ENCODE measurements at places on chromosomes 2 and 18.

DNA sequence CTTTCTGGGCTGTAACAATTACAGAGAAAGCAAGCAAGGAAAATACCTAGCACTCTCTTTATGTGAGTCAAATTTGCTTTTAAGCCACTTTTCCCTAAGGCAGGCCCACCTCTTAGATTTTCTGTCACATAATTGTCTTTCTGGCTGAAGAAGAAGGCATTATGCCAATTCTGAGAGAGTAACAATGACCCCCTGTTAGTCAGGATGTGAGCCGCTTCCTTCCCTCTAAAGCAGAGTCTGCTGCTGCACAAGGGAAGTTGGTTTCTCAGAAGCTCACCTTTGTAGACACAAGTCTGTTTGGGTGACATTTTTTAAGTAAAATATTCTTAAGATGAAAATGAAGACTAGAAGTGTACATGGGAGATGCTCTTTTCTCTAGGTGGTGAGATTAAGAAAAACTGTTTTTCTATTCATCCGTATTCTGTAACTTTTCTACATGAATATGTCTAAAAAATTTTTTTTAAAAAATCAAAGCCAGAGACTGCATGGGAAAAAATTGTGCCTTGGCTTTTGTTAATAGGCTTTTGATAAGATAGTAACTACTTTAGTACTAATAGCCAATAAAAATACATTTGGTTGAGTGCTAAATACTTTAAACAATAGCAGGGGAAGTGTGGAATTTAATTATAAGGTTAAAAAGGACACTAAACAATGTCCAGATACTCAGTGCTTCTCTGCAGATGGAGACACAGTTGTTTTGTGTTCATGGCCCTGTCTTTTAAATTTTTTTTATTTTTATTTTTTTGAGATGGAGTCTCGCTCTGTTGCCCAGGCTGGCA lies 33.4 kb upstream of the VPS54 start:
- no peak for DNase-seq

GRCh38 chr18:6751222-6751621 lies 21.7 kb downstream of the ARHGAP28 start:
- DNase-seq = no peak

- DNase-seq = no peak
Measured at GRCh38 chr2:168145011-168145410, 102.4 kb downstream of the STK39 start.

- DNase-seq = no peak
Measured at GRCh38 chr2:139704606-139705005, 924.4 kb upstream of the NXPH2 start.

GRCh38 chr2:11011359-11011758 lies 99.6 kb downstream of the KCNF1 start:
- DNase-seq = no peak

GRCh38 chr2:234874347-234875046 lies 77.3 kb upstream of the SH3BP4 start:
- DNase-seq = no peak

- no peak for DNase-seq
Measured at GRCh38 chr2:20674974-20675679, 8.2 kb downstream of the GDF7 start.

DNA sequence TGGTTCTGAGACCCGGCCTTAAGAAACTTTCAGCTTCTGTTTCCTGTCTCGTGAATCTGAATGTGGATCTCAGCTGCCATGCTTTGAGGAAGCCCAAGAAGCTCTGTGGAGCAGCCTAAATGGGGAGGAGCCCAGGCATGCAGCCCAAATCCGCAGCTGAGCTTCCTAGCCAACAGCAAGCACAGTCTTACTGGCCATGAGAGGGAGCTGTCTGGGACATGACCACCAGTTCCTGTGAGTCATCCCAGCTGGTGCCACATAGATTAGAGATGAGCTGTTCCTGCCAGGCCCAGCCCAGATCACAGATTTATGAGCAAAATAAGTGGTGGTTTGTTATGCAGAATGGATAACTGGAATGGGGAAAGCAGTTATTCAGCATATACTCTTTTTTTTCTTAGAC lies 224.4 kb upstream of the APCDD1 start:
- no peak for DNase-seq

DNA sequence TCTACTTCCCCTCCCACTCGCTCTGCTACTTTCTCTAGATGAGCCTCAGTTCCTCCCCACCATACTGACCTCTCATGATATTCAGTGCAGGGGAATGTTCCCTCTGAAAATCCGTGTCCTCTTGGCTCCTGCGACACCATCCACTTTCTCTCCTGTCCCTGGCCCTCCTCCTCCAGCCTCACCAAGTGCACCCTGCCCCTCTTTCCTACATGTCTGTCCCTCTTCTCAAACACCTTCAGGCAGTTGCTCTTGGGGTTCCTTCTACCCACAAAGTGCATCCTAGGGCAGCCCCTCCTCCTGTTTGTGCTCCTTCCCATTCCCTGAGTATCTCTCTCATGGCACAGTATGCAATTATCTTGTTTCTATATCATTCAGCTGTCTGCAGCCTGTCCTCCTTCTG lies 246.4 kb upstream of the RAB6C start:
- DNase-seq = no peak

DNA sequence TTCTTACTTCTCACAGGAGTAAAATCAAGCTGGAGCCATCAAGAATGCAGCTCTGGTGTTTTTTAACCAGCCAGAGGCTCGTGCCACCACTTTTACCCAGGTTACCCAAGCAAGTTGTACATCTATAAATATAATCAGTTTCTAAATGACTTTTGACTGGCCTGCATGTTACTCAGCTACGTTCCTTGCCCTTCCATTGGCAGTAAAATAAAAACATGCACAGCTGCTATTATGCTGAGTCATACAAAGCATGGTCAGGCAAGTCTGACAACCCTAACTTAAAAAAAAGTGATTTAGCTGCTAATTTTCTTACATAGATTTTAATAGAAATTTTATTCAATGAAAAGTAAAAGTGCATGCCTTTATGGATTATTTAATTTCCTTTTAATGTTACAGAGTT lies 111.7 kb upstream of the CSRNP3 start:
- no peak for DNase-seq

- no peak for DNase-seq
Measured at GRCh38 chr2:11698009-11698922, 28.3 kb upstream of the NTSR2 start.

GRCh38 chr2:215105607-215106354 lies 32.6 kb downstream of the ABCA12 start:
- no peak for DNase-seq

- DNase-seq = no peak
Measured at GRCh38 chr2:12556762-12557161, 160.0 kb upstream of the TRIB2 start.

DNA sequence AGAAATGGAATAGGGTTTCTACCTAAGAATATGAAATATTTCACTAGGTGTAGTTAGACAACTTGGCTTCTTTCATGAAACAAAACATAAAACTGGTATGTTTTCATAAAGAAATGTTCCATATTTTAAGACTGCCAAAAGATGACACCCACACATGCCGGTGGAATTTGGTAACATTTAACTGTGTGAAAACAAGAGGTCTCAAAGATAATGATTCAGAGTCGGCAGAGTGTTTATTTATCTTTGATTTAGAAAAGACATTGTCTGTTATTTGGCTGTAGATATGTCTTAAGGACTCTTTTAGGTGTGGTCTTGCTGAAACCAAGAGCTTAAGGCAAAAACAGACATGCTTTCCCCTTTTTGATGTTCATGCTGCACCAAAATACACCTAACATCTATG lies 63.5 kb upstream of the FN1 start:
- no peak for DNase-seq

DNA sequence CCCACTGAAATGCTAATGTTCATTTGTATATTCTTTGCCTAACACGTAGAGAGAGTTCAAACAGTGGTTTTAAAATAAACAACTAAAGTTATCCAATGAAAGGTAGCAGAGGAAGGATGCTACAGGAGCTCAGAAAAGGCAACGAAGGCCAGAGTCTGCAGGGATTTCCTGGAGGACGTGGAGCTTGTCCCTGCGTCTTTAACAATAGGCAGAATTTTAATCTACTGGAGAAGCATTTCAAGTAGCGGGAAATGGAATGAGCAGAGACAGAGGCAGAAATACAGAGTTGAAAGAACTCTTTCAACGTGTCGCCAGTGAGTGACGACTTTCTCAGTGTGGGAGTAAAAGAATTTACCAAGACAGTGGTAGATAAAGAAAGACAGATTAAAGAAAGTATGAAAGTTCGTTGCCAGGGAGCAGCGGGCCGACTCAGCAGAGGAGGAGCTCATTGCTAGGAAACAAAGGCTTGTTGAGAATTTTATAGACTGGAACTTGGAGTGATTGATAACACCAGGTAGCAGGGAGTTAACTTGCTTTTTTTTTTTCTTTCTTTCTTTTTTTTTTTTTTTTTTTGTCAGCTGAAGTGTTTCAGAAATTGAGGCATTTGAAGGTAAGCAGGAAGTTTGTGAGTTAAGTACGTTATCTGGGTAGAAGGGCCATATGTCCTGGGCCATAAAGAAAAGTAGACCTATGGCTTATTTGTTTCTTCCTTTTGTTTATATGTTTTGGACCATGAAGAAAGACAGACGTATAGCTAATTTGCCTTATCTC lies 625 bp upstream of the NBAS start:
- no peak for DNase-seq

GRCh38 chr18:48592540-48593171 lies 53.8 kb downstream of the CTIF start:
- DNase-seq = no peak

DNA sequence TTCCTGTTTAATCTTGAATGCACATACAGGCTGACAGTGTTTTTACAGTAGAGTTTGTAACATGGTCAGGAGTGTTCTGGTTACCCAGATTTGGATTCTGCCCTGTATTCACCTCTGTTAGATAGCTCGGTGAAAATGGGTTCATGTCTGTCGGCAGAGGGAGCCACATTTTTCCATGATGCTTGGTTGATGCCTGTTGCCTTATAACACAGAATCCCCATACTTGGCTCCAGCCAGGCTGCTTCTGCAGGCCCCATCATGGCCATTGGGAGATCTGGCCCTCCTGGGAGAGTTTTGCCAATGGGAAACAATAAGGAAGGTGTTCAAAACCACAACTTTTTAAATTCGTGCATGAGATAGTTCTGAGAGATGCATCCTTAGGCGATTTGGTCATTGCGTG lies 78.1 kb downstream of the WDSUB1 start:
- DNase-seq = no peak

- DNase-seq = no peak
Measured at GRCh38 chr2:15506229-15506819, 54.8 kb downstream of the NBAS start.

DNA sequence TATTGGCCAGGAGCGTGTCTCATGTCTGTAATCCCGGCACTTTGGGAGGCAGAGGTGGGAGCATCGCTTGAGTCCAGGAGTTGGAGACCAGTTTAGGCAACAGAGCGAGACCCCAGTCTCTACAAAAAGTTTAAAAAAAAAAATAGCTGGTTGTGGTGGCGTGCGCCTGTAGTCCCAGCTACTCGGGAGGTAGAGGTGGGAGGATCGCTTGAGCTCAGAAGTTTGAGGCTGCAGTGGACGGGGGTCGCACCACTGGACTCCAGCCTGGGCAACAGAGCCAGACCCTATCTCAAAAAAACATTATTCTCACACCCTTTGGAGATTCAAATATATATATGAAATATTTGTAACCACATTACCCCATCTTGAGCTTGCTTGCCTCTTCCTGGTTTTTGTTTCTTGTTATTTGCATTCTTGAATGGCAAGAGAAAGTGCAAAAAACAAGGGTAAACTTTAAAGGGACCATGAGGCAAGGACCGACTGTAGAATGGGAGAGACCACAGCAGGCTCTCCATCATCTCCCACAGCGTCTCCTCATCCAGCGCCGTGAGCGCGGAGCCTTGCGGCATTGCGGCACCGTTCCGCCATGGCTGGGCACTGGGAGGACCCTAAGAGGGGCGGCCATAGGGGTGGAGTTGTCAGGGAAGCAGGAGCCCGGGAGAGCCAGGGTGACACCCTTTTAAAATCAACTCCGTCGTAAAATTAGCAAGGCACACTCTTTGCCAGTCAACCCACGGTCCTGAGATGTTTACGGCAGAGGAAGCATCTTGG lies 1.4 kb downstream of the ELP2 start:
- no peak for DNase-seq

DNA sequence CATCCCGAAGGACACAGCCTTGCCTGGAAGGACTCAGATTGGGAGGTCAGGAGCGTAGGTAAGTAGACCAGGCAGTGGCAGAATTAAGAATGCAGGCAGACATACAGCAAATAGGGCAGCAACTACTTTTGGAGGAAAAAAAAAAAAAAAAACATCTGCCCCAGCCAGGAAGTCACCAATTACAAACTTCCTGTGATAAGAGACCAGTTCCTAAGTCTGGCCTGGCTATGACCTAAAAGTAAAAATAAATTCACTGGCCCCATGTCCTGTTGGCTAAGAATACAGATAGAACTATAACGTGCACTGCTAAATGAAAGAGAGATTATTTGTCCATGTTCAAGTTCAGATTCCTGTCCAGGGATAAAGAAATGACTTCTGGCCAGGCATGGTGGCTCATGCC lies 45.2 kb upstream of the NOSTRIN start:
- DNase-seq = no peak

GRCh38 chr2:156892467-156893281 lies 364.8 kb upstream of the GALNT5 start:
- no peak for DNase-seq

DNA sequence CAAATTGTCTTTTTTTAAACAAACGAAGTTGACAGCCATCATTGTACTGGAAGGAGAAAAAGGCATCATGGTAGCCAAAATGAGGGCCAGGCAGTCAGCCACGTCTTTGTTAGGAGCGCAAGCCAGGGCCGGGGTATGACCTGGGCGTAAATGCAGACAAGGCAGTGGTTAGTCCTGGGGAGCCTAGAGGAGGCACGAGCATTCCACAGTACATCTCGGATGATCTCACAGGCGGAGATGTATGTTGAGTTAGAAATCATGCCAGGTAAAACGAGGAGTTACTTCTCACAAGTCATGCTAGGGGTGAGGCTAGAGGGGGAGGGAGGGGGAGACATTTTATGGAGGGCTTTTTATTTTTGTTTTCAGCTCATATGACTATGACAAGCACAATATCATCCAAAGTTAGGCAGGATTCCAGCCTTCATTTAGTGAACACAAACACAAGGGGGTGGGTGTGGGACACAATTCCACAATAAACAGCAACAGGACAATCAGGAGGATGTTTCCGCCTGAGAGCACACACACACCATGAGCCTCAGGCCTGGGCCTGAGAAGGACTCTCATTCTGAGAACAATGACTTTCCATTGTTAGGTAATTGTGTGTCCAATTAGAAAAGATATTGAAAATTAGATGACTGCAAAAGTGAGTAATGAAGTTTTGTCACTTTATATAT lies 64.4 kb upstream of the PGAP1 start:
- no peak for DNase-seq

- DNase-seq = no peak
Measured at GRCh38 chr18:10074110-10074509, 160.3 kb downstream of the VAPA start.

GRCh38 chr2:171389325-171389724 lies 44.5 kb downstream of the METTL8 start:
- DNase-seq = no peak

- DNase-seq = no peak
Measured at GRCh38 chr2:160062292-160063005, at the start of gene PLA2R1. Gene PLA2R1 (minus strand): TSS chr2:160062615. CDS start chr2:160062403, 212 bp downstream.

DNA sequence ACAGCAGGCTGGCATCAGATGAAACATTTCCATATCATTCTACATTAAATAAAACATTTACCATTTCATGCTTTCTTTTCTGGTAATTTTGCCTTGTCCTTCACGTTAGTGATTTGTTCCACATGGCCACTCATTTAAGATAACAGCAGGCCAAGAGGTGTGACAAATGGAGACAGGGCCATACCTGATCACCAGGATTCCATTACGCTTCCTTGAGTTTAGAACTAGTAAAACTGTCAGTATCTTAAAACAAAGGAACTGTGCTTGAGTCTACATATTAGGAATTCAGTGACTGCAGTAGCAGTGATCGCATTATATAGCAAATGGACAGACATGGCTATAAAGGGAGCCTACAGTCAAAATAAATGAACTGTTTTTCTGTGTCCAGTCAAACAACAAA lies 155.1 kb upstream of the FSHR start:
- no peak for DNase-seq
